ENCODE measurements at places on chromosomes 13 and 19.

GRCh38 chr13:75347457-75347856 is 134.5 kb downstream of the TBC1D4 start:
- no peak for DNase-seq

- DNase-seq, result no peak
Observed at GRCh38 chr19:1136201-1136600, 32.4 kb downstream of the GPX4 start.

DNA sequence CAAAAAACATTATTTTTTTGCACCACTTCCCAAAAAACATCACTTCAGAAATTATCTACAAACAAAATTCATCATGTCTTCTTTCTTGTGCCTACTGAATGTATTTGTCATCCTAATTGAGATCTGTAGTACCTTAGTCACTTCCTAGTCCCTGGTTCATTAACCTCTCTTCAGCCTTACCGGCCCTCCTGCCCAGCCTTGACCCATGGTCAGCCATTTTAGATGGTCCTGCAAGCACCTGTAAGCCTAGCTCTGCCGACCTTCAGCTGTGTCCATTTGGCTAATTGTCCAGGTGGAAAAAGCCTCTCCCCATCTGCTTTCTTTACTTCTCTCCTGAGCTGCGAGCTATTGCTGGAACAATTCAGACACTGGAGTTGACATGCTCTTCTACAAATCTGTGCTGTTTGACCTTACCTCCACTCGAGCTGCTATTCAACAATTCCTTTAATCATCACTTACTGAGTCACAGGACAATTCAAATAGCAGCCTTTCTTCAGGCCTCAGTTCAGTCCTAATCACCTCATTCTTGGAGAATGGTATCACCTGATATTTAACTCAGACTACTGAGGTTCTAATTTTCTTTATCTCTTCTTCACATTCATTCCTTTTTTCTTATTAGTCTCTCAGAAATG is 882.5 kb downstream of the PCDH9 start:
- no peak for DNase-seq

GRCh38 chr13:48040896-48041295 is 3.4 kb downstream of the NUDT15 start:
- no peak for DNase-seq

DNA sequence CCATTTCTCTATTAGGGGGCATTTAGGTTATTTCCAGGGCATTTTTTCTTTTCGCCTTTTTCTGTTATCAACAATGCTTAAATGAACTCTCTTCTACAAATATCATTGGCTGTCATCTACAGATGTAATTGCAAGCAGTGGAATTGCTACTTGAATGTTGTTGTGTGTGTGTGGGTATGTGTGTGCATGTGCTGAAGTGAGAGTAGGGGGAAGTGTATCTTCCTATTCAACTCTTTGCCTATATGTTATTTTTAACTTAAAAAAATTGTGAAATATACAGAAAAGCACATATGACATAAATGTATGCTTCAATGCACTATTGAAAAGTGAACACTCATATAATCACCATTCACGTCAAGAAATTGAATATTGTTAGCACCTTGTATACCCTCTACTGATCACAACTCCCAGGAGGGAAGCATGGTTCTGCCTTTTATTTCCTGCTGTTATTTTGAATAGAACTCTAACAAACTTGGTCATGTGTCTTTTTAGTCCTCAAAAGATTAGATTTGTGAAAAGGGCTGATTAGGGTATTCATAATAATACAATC is 24.7 kb downstream of the WDFY2 start:
- DNase-seq, result no peak

- no peak for DNase-seq
Observed at GRCh38 chr13:73820688-73821087, 313.5 kb downstream of the KLF12 start.

- DNase-seq, result no peak
Observed at GRCh38 chr19:38715555-38715954, 28.7 kb downstream of the CAPN12 start.

DNA sequence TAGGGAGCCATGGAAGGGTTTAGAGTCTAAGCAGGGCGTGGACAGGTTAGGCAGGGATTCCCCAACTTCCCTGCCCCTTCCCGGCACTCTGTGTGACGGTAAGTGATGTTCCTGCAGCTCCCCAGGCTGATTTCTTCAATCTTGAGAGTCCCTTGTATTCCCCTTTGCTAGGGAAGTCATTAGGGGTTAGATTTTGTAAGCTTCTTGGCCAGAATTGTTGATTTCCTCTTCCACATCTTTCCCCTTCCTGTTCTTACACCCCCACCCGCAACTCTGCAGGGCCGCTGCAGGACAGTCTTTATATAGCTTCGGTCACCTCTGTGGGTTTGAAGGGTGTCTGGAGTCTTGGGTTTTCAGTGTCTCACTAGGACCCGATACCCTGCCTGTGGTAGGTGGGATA is 10.6 kb upstream of the ADGRE1 start:
- no peak for DNase-seq

- DNase-seq, result no peak
Observed at GRCh38 chr13:95679722-95680121, 2.8 kb downstream of the DNAJC3 start.

DNA sequence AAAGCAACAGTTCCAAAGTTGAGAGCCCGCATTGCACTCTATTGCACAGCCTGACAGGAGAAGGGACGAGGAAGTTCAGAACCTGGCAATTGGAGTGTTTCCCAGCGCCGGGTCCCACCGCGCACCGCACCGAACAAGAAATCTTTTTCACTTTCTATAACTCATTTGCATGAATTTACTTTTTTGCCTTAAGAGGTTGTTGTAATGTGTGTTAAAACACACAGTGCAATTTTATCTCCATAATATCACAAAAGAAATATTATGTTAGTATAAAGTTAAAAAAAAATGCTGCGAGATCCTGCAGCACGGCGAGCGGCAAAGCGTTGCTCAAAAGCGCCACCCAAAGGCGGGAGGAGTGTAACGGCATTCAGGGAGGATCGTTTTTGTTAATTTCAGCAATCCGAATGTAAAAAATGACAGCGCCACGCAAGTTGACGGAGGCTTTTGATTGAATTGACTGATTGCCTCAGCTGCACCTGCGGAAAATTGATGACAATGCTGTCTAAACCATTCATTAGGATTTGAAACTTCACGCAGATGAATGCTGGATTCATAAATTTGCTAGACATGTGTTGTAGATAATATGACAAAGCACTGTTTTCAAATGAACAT is 303.6 kb upstream of the ZNF507 start:
- DNase-seq, result no peak

- no peak for DNase-seq
Observed at GRCh38 chr19:32675720-32676185, at the start of gene RGS9BP. Gene RGS9BP (plus strand): TSS chr19:32675848. CDS start chr19:32676264, 416 bp downstream.

GRCh38 chr19:37563518-37563917 is 31.1 kb downstream of the ZNF571 start:
- no peak for DNase-seq

DNA sequence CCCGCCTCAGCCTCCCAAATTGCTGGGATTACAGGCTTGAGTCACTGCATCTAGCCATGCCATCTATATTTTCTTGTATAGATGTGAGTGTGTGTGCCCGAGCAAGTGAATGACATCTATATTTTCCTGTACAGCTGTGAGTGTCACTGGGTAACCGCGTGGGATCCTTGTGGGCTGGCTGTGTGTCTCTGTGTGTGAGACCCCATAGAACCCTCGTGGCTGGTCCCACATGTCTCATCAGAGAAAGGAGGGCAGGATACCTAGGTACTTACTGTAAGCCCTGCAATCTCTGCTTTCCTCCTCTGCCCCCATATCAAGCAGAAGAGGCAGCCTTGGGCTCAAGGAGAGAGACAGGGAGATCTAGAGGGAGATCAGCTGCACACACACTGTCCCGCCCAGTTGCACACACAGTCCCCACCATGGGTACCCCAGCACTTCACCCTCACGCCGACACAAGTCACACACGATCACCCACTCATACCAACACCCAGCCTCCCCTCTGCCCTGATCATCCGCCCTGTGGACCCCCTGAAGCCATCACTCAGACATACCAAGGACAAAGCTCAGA is 655 bp downstream of the DENND1C start:
- no peak for DNase-seq

- no peak for DNase-seq
Observed at GRCh38 chr13:66210677-66211076, 1019.5 kb downstream of the PCDH9 start.

GRCh38 chr19:50838239-50838638 is 4.9 kb upstream of the KLK15 start:
- no peak for DNase-seq

DNA sequence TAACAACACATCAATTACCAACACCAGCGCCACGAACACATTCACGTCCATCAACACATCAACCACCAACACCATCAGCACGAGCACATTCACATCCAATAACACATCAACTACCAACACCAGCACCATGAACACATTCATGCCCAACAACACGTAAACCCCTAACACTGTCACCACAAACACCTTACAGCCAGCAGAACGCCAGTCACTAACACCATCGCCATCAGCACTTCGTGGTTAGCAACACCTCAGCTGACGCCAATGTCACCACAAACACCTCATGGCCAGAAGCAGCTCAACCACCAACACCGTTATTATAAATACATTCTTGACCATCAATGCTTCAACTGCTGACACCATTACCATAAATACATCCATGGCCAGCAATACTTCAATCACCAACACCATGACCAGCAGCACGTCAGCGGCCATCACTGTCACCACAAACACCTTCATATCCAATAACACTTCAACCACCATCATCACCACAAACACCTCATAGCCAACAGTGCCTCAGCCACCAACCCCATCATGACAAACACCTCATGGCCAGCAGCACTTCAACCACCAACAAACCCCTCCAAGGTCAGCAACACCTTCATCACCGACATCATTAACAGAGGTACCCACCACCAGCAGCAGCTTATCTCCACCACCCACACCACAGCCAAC is 9.4 kb downstream of the FCER2 start:
- DNase-seq, result no peak

GRCh38 chr13:78121459-78122348 is 203.1 kb upstream of the EDNRB start:
- DNase-seq, result no peak

GRCh38 chr13:98570929-98571372 is 6.0 kb downstream of the STK24 start:
- no peak for DNase-seq

DNA sequence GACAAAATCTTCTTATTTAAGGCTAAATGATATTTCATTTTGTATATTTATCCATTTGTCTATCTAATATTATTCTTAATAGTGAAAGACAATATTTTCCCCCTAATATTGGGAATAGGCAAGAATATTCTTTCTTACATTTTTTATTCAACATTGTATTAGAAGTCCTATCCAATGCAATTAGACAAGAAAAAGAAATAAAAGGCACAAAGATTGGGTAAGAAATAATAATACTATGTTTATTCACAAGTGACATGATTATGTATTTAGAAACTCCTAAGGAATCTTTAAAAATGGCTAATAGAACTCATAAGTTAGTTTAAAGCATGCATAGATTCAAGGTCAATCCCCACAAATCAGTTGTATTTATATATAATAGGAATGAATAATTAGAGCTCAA is 11.3 kb upstream of the CRYL1 start:
- no peak for DNase-seq

- DNase-seq, result no peak
Observed at GRCh38 chr13:77391475-77391874, 64.6 kb upstream of the MYCBP2 start.

DNA sequence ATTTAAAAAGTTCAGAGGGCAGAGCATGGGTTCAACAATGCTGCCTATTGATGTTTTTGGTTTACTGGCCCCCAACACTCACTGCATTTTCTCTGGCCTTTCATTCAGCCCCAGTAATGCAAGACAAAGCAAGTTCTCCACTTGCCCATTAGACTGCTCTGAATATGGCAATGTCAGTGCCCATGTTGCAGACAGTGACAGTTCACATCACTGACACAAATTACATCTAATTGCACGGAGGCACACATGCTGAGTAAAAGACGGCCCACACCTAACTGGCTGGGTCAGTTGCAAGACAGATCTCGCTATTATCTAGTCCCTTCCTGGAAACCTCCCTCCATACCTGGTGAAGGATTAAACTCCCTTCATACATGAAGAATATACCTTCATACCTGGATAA is 54.0 kb downstream of the ENOX1 start:
- DNase-seq, result no peak

GRCh38 chr19:15110418-15110815 is 3.2 kb downstream of the SYDE1 start:
- DNase-seq, result no peak

DNA sequence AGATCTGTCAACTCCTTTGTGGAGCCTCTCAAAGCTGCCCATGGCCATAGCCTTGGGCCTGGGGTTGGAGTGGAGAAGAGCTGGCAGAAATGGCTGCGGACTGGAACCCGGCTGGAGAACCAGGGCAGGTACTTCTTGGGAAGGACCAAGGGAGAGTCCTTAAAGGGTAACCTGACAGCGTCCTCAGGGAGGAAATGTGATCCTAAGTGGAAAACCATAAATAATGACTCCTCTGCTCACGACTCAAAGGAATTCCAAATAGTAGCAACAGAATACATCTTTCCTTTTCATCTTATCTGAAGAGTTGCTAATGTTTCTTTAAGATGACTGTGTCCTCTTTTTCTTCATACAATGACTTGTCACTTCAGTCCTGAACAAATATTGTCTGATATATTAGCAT is 41.0 kb downstream of the RAP2A start:
- DNase-seq, result no peak

DNA sequence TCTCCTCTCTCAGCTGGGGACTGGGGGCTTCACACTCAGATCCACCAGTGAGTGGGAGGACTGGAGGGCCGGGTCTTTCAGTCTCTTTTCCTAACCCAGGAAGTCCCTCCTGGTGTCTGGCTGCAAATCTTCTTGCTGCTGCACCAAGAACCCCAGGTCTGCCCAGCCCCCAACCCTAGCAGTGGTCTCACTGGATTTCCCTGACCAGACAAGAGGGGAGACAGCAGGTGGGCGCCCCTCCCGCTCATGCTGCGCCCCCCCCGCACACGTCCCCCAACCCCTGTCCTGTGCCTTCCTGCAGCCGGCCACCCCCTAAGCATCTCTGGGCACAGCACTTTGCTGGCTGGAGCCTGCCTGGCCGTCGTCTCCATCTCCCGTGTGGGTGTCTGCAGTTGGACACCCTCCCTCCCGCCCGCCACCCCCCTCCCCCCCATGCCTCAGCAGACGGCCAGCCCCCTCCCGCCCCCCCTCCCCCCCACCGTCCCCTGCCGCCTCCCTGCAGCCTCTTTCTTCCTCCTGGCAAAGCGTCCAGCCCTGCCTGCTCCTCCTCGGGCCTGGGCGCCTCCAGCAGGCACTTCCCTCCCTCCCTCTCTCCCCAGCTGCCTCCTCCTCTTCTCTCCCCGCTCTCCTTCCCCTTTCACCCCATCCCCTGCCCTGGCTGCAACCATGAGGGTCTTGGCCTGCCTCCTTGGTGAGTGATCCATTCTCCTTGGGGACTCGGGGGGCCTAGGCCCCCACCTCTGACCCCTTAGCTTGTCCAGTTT is at the start of gene SSC5D:
Gene SSC5D, plus strand, starts transcription at position 513 of the 764 bp plus-strand sequence. Its CDS starts 154 bp downstream, at position 667.
- DNase-seq, result no peak

GRCh38 chr19:3359919-3360420 is 6.4 kb upstream of the NFIC start:
- DNase-seq, result no peak

DNA sequence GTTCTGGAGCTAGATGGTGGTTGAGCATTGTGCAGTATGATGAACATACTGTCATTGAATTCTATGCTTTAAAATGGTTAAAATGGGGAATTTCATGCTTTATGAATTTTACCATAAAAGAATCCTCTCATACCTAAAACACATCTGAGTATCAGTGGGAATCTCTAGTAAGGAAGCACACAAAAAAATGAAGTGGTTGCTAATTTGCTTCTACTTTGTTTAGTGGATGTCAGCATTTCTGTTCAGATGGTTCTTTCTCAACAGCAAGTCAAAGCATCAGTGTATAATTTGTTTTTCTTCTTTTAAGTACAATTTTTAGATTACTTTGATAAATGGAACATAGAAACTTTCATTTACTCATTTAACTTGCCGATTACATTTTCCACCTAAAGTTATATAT is 52.1 kb upstream of the AKAP11 start:
- no peak for DNase-seq

Data from cortex of kidney (tissue), 1 donor.